Activated CD4-positive, CD25-positive, alpha-beta regulatory T cell (primary cell): ENCODE measurements at places on chromosomes 3 and 15.

GRCh38 chr3:23996095-23996524, 51.0 kb downstream of the NR1D2 start:
- no peak for DNase-seq

DNA sequence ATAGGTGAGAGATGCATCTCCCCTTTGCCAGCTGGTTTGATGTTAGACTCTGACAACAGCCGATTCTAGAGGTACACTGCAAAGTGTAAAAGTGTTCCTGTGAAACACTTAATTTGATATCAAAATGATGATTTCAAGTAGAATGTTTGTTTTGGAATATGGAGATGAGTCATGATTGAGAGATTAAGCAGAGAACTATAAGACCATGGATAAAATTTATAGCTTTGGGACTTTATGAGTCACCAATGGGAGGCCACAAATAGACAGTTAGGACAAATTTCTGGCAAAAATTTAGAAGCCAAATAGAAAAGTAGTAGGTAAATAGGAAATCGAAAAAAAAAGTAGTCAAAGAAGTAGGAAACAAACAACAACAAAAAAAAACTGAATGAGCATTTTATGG, 672.5 kb downstream of the NSUN3 start:
- DNase-seq, result no peak

DNA sequence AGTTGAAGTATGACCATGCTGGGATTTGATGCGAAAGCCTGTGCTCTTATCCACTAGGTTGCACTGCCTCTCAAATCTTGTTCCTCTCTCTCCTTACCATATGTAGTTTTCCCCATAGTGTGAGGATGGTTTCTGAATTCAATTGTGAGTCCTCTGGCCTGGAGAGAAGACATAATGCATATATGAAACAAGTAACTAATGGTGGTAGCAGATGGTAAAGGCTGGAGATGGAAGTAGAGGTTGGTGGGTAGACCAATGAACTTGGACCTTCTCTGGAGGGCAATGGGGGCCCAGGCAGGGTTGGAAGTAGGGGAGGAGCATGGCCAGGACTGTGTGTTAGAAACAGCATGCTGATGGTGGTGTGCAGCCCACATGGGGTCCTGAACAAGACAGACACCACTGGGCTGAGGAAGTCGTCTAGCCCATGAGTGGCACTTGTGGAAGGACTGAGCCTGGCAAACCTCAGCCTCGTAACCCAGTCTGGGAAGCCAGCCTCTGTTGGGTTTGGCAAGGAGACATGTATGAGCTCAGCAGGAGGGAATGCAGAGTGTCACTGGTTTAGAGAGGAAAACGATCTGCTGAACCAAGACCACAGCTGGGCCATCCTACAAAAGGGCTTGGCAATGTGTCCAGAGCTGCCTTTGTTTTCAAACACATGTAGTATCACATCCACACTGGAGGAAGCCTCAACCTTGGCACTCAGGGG, 18.5 kb upstream of the LMCD1 start:
- no peak for DNase-seq

DNA sequence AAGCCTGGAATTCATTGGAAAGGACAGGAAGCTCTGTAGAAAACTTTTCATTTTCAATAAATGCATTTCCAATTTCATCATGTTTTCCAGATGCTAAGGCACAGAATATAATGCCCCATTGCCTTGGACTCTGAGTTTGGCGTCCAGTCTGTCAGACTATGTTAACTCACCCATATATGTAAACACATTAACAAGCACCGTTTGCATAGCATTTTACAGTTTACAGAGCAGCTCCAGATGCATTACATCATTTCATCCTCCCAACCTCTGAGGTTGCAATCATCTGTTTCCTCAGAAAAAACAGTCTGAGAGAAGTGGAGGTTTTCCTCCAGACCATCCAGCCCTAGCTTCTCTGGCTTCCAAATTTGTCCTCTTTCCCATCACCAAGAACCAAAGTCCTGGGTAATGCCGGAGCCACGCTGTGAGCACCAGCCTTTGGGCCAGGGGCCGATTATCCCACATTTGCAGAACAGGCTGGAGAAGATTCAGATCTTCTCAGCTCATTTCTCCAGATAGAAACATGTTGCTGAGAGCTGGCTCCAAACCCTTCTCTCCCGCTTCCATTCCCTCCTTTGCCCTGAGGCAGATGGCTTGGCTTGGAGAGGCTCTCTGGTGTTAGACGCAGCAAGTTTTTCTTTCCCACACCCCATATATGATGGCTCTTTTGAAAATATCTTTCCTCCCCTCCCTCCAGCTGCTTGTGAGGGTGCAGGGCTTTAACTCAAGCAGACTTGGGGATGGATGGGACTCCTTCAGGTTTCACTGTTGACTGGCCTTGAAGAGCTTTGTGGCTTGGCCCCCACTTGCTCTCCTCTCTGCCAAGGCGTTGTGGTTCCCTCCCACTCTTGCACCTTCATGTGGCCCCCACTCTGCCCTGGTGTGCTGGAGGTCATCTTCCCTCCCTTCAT, 26.0 kb downstream of the CYP19A1 start:
- no peak for DNase-seq

- DNase-seq, result no peak
Observed at GRCh38 chr3:71061581-71061980, 521.9 kb downstream of the FOXP1 start.

DNA sequence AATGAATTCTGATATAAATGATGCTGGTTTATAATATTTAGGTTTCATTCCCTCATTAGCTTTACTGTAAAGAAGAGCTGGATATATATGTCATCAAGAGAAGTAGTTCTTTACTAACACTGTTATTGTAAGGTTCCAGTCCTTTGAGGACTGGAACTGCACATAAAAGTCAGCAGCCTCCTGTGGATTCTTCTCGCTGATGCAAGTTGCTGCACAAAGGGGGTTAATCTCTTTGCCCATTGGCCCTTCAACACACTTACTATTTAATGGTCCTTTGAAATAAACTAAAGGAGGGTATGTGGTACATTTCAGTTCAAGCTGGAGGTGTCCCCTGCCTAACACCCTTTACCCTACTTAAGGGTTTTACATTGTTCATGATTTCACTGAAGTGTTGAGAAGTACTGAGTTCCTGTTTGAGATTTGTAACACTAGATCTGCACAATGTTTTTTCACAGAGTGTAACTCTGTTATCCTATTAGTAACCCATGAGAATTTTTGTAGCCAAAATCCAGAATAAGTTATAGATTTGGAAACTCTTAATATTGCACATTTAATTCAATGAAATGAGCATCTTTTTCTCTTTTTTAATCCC, 43.9 kb downstream of the NR2C2 start:
- DNase-seq, result no peak

GRCh38 chr3:155972885-155973584, 102.6 kb downstream of the GMPS start:
- no peak for DNase-seq

DNA sequence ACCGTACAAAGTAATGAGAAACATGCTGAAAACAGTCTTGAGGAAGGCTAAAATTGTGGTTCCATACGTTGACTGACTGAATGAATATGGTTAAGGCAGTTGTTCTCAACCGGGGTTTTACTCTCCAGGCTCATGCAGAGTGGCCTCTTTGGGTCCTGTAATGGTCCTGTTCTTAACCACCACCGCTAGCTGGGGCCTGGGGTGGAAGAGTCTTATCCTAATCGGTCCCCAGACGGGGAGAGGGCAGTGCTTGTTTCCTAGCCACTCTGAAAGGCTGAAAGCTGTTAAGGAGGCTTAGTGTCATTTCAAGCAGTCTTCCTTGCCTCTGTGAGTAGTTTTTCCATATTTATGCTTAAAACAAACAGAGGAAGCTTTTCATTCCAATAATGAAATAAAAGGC, 32.0 kb downstream of the SELENOT start:
- DNase-seq, result no peak

GRCh38 chr3:133887074-133887802, 8.4 kb downstream of the RAB6B start:
- DNase-seq, result no peak

DNA sequence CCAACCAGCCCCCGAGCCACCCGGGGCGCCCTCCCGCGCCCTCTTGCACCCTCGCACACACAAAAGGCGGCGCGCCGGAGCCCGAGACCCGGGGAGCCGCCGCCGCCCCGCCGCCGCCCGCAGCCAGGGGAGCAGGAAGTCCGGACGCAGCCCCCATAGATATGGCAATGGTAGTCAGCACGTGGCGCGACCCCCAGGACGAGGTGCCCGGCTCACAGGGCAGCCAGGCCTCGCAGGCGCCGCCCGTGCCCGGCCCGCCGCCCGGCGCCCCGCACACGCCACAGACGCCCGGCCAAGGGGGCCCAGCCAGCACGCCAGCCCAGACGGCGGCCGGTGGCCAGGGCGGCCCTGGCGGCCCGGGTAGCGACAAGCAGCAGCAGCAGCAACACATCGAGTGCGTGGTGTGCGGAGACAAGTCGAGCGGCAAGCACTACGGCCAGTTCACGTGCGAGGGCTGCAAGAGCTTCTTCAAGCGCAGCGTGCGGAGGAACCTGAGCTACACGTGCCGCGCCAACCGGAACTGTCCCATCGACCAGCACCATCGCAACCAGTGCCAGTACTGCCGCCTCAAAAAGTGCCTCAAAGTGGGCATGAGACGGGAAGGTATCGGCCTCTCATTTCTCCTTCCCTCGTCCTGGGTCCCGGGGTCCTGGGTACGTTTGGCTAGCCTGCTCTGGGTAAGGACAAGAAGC, 1.6 kb downstream of the NR2F2 start:
- no peak for DNase-seq

GRCh38 chr3:86790884-86791549, 199.9 kb downstream of the VGLL3 start:
- DNase-seq, result no peak

GRCh38 chr15:75869446-75869845, 26.2 kb downstream of the UBE2Q2 start:
- DNase-seq, result no peak

- peak; percentile 19 for DNase-seq
Observed at GRCh38 chr3:4492208-4493013, 737 bp upstream of the ITPR1 start.

- DNase-seq, result no peak
Observed at GRCh38 chr3:142088522-142088921, 60.8 kb downstream of the TFDP2 start.

- DNase-seq, result no peak
Observed at GRCh38 chr3:187222801-187223200, 25.5 kb downstream of the RTP1 start.
